ENCODE measurements at places on chromosomes 16 and 17.

DNA sequence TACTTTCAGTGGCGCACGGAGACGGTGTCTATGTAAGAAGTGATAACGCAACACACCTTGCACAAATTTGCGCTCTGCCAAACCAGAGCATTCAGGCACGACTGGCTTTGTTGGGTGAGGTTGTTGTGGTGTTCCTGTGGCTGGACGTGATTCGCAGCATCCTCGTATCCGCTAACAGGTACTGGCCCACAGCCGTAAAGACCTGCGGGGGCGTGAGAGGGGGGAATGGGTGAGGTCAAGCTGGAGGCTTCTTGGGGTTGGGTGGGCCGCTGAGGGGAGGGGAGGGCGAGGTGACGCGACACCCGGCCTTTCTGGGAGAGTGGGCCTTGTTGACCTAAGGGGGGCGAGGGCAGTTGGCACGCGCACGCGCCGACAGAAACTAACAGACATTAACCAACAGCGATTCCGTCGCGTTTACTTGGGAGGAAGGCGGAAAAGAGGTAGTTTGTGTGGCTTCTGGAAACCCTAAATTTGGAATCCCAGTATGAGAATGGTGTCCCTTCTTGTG lies 510.9 kb downstream of the KCNJ18 start:
- DNase-seq, result no peak

- no peak for DNase-seq
Measured at GRCh38 chr16:3482659-3483241, 12.5 kb downstream of the C16orf90 start.

DNA sequence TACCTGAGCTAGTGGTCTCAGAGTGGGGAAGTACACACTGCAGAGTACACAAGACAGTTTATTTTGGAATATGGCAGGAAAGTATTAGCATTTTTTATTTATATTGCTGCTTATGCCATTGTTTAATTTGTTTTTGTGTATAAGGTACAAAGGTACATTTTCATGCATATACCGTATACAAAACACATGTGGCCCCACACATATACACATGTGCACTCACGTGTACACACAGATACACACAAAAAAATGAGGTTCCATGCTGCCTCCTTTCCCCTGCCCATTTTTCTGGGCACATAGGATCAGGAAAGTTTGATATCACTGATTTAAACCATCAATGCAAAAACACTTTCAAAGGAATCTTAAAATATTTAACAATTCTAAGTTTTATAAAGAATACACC lies 12.9 kb downstream of the IGSF6 start:
- no peak for DNase-seq

GRCh38 chr16:87336434-87337240 lies 19.4 kb upstream of the C16orf95 start:
- DNase-seq, result no peak

GRCh38 chr16:2385190-2385836 lies 43.9 kb upstream of the CCNF start:
- no peak for DNase-seq

GRCh38 chr16:4700380-4700996 lies 7.1 kb downstream of the NUDT16L1 start:
- DNase-seq, result no peak

DNA sequence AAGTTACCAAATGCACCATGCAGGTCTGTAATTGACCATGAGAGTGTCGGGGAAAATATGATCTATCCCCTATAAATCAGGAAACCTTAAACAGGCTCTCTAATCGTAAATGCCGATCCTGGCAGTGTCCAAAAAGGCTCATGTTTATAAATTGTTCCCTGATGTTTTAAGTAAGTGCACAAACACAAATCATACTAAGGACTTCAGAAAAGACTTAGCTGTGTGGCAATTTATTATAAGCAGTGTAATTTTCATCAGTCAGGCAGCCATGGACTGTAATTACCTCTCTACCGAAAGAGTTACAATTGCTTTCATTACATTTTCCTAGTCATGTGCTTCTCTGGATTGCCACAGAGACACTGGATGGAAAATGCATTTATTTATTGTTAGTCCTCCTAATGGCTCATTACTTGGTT lies 73.4 kb upstream of the COX10 start:
- DNase-seq, result no peak

DNA sequence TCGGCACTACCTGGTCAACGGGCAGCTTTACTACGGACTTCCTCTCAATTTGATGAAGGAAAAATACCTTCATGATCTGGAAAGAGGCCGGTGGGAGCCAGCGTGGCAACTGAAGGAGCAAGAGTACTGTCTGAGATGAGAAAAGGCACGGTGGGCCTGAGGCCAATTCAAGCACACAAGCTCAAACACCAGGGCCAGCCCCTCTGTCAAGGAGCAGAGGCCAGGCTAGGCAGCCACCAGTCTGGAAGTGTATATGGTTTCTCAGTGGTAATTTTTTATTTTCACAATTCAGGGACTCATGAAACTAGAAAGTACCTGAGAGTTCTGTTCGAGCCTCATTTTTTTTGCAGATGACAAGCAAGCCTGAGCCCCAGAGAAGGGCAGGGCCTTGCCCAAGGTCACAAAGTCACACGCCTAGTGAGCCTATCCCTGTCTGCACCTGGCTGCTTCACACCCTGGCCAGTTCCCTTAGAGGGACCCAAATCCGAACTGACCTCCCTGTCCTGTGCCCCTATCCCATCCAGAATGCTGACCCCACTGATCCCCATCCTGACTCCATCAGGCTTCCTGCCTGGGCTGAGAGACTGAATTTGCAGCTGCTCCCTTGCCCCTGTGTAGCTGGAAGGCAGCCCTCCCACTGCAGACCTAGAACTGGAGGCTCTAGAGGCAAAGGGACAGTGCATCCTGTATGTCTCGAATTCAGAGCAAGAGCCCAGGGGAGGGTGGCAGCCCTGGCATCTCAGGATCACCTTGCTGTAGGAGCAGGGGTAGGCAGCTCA lies 4.8 kb upstream of the TBX2 start:
- no peak for DNase-seq

DNA sequence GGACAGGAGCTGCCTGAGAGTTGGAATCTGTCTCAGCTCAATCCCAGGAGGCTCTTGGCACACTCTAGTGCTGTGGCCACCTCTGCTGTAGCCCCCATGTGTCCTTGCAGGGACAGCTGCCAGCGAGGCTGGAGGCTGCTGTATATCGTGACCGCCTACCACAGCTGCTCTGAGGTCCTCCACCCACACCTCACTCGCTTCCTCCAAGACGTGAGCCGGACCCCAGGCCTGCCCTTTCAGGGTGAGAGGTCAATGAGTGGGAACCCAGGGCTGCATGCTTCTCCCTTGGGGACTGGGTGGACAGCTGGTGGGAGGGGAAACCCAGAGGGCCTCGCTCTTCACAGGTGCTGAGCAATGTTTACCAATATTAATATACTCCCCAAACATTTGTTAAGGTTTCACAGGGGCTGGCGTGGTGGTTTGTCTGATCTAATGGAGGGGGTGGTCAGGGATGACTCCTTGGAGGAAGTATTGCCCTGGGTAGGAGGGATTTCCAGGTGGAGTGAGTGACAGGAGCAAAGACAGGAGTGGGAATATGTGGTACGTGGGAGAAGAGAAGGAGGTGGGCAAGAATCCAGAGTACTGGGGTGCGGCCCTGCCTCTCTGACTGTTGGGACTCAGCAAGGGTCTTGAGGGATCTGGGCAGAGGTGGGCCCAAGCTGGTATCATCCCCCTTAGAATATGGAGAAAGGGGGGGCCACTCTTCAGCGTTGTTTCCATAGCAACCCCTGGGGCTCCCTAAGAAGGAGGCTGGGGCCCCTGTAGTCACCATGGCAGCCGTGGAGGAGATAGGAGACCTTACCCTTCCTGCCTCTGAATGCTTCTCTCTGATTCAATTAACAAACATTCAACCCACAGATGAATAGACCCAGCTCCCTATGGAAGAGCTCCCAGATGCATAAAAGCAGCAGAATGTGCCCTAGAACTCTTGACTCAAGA lies 22.2 kb upstream of the ALKBH5 start:
- DNase-seq, result no peak

Data from stimulated activated CD8-positive, alpha-beta memory T cell treated with anti-CD3 and anti-CD28 coated beads, Interleukin-7, amount 100 ng/mL, for 48 hours (primary cell).